ENCODE measurements at places on chromosomes 2 and 18.

- no peak for DNase-seq
These were observed 550.1 kb downstream of the SPAG16 start for GRCh38 chr2:213834331-213834730.

GRCh38 chr18:9782073-9782857 is 74.2 kb downstream of the RAB31 start:
- DNase-seq = no peak

- no peak for DNase-seq
These were observed 39.1 kb downstream of the ROCK2 start for GRCh38 chr2:11305338-11305737.

DNA sequence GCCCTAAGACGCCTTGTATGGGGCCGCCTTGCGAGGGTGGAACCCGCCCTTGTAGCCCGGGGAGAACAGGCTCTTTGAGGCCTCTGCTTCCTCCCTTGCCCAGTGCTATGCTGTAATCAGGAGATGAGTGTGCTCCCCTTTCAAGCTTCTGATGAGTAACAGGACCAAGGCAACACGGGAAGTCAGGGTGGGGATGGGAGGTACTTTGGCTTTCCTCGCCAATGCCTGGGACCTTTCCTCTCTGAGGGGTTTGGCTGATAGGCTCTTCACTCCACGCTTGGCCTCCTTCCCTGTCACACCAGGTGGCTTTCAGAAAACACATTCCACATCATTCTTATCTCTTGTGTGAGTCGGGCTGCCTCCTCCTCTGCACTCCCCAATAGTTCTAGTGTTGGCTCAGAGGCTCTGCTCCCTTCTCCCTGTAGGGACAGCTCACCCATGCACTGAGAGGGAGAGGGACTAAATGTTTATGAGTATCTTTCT is 223.7 kb upstream of the TRIB2 start:
- no peak for DNase-seq

GRCh38 chr2:45782986-45783385 is 131.5 kb downstream of the PRKCE start:
- no peak for DNase-seq
